Neural crest cell (in vitro differentiated cells): ENCODE measurements at places on chromosomes 11 and 22. TPM values are rescaled to one million over a fixed set of nuclear protein-coding genes. Genes with fewer than 3 reads are reported as not detected.
A peak's percentile ranks its signal among the peaks of the same experiment; 100 is the strongest.

Gene C1QTNF4
- total RNA-seq, result 18.9 and 21.4 TPM in 2 replicates

Gene TBX1
- total RNA-seq, result not detected in 2 replicates

Gene CD248
- total RNA-seq, result 4.2 and 4.8 TPM in 2 replicates

Gene MTMR3
- 35.3 and 37.4 TPM in 2 replicates for total RNA-seq

Gene DERL3
- total RNA-seq, result 5.7 TPM in 2 replicates

Gene HOATZ
- not detected in 2 replicates for total RNA-seq

Gene MS4A5
- not detected in 2 replicates for total RNA-seq

Gene OR4D5
- not detected in 2 replicates for total RNA-seq

Gene GUCY1A2
- total RNA-seq, result 3.7 and 4.0 TPM in 2 replicates

DNA sequence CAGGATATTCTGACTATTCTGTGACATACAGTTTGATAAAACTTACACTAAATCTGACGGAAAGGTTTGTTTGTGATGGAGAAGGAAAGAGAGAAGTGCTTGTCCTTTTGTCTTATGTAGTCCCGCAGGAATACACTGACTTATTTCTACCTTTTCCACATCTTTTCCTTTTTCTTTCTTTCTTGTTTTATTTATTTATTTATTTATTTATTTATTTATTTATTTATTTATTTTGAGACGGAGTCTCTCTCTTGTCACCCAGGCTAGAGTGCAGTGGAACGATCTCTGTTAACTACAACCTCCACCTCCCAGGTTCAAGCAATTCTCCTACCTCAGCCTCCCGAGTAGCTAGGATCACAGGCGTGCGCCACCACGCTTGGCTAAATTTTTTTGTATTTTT is 31.0 kb upstream of the OR10G7 start:
- no peak for DNase-seq

GRCh38 chr22:25420925-25421904 is 143.3 kb upstream of the GRK3 start:
- DNase-seq, result no peak

DNA sequence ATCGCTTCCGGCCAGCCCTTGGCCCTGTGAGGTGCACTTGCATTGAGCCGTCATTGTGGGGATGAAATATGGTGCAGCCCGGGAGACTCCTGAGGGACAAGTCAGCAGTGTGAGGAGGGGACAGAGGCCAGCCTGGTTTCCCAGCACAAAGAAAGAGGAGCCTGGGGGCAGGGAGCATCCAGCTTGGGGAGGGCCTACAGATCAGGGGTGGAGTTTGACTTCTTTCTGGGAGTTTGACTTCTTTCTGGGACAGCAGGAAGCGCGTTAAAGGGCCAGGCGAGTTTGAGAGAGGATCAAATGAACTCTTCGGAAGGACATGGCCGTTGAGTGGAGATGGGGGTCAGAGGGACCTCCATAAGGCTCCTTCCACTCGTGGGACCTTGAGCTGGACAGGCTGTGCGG is 91.9 kb downstream of the LRRC32 start:
- DNase-seq, result peak; percentile 45

- DNase-seq, result no peak
Observed at GRCh38 chr11:18776324-18776723, 15.3 kb downstream of the PTPN5 start.

DNA sequence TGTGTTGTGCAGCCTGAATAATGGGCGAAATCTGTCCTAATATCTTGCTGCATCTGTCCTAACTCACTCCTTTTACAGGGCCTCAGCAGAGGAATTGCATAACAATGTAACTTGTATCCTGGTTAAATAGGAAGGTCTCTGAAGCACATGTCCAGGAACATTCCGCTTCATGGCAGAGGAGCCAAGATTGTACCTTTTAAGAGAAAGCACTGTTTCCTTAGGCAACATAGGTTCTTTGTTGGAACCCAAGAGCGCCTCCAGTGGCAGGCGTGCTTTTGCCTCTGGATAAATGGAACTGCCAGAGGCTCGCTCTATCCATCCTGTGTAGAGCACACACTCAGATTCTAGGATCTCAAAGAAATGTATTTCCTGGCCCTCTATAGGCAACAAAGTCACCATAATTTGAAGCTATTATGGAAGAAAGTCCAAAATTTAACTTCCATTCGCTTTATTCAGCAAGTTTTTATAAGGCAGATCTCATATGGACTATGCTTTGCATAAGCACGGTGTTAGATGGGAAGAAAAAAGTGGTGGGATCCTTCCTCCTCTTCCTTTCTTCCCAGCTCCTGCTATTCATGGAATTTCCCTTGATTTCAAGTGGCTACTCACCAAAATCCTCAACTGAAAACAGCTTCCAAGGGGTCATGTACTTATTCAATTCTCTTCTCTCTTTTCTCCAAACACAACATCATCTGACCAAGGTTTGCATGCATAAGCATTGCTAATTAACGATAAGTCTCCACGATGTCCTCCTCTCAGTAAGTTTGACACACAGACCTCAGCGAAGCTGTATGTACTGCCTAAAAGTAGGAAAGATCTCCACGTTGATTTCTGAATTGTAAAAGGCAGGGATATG is at the start of gene BLID:
BLID (minus strand) TSS at position 692 of the 856 bp plus-strand sequence; CDS start at position 399, 293 bp downstream.
- peak; percentile 47 for DNase-seq

DNA sequence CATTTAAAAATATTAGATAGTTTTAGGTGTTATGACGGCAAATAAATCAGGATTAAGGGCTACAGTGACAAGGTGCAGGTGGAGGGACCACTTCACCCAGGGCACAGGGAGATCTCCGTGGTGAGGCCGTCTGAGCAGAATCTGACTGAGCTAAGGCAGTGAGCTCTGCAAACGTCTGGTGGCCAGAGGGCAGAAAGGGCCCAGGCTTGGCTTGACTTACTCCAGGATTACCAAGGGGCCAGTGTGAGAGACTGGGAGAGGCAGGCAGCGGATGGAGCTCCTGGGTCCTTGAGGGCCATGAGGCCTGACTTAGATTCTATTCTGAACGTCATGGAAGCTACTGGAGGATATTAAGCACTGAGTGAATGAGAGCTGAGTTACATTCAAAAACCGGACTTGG is 125.9 kb upstream of the B3GAT1 start:
- no peak for DNase-seq

GRCh38 chr11:122802876-122803275 is 35.4 kb upstream of the CRTAM start:
- no peak for DNase-seq

- DNase-seq, result no peak
Observed at GRCh38 chr11:34959770-34960169, 43.4 kb downstream of the PDHX start.

GRCh38 chr22:26592421-26592891 is 2.5 kb upstream of the TPST2 start:
- DNase-seq, result no peak

DNA sequence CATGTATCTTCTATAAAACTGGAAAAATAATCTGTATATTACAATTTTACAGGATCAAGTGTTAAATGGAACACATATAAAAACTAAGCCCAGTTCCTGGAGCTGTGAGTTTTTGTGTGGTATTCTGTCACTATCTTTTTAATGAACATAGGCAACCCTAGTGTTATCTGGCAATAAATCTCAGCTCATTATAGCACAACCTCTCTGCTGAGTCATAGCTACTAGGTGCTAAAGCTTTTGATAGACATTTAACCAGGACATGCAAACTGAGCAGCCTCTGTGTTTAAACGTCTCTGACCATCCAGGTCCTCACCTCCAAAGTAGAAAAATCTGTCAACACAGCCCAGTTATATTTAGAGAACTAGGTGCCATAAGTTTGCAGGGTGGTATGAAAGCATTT is 91.0 kb upstream of the CARD18 start:
- no peak for DNase-seq

DNA sequence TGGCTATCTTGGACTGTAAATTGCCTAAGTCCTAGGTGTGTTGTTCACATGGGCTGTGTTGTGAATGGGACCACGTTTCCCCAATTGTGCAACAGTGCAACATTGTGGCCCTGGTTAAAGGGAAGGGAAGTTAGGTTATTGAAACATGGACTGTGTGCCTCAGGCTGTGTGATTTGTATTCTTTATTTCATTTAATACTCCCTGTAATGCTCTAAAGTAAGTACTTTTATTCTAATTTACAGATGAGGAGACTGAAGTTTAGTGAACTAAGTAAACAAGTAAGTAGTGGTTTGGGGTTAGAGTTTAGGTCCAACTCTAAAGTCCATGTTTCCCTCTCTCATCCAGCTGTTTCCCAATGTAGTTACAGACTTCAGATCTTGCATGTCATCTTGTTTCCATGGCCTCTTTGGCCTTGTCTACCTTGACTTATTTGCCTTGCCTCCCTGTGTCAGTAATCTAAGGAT is 77.7 kb downstream of the STIM1 start:
- no peak for DNase-seq

DNA sequence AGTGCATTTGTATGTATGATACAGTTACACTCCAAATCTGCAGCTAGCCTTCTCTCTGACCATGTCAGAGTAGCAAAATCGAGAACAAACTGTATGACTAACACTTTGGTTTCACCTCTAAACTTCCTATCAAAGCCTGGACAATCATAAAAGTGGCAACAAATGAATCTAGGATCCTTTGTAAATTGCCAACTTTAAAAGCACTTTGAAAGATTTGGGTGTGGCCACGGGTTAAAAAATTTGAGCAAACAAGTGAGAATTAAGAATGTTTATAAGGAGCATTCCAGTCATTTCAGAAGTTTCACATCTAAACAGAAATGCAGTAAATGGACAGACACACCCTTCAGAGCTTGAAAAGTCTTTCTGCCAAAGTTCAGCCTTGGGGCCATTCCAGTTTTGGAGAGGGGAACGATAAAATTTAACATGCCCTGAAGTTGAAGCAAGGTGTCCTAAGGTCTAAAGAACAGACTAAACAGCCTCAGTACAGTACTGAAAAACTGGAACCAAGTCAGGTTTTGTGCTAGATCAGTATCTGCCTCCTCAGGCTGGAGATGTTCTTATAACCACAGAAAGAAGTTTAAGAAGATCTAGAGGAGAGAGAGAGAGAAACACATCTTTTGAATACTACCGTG is 181.9 kb upstream of the BDNF start:
- DNase-seq, result no peak

GRCh38 chr22:30208631-30209603 is 37.6 kb downstream of the LIF start:
- DNase-seq, result no peak

- no peak for DNase-seq
Observed at GRCh38 chr11:85123752-85124231, 503.4 kb downstream of the DLG2 start.

DNA sequence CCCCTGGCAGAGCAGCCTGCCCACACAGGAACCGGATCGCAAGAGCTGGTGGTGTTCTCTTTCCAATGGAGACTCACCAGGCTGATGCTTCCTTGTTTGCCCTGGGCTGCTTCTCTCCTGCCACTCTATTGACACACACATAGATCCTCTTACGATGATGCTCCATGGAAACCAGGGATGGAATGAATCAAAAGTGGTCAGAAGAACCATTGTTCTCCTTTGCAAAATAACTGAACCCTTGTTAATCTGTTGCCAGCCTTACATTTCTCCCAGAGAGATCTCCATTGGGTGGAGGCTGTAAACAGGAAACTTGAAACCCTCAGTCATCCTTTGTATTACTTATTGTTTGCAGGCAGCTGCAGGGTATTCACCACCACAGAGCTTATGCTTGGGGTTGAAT is 24.6 kb upstream of the LDLRAD3 start:
- DNase-seq, result no peak

- DNase-seq, result no peak
Observed at GRCh38 chr11:20114588-20114987, 45.7 kb downstream of the DBX1 start.

- DNase-seq, result no peak
Observed at GRCh38 chr11:86639137-86639536, 33.3 kb downstream of the ME3 start.

DNA sequence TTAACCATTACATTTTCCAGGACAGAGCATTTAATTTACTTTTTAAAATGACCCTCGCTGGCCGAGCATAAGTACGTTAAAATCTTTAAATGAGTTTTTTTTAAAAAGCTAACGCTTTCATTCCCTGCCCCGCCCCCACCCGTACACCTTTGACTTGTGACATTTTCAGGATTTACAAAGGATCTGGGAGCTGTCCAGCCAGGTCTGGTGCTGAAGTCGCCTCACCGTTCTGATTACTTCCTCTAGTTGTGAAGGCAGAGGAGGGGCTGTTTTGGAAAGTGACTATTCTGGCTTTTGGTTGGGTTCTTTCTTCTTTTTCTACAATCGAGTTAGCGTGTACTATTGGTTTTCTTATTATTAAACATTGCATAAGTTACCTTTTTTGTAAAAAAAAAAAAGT is 2.9 kb downstream of the C11orf87 start:
- peak; percentile 5 for DNase-seq

DNA sequence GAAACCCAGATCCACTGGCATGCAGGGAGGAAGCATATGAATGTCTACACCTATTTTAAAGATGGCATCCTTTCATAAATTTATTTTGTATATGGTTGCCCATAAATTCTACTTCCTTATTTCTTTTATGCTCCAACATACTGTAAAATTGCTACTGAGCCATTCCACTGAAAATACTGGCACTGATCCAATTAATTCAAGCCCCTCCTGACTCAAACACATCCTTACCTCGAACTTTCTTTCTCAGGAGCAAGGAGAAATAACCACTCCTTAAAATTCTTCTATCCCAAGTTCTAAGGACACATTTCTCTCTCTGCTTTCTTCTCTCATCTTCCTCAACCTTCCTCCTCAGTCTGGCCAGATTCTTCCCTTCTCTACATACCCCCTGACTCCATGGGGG is 5.5 kb upstream of the NXF1 start:
- no peak for DNase-seq

GRCh38 chr11:36363361-36364268 is 67.5 kb downstream of the PRR5L start:
- no peak for DNase-seq

GRCh38 chr11:26839911-26840698 is 118.2 kb upstream of the SLC5A12 start:
- DNase-seq, result no peak

DNA sequence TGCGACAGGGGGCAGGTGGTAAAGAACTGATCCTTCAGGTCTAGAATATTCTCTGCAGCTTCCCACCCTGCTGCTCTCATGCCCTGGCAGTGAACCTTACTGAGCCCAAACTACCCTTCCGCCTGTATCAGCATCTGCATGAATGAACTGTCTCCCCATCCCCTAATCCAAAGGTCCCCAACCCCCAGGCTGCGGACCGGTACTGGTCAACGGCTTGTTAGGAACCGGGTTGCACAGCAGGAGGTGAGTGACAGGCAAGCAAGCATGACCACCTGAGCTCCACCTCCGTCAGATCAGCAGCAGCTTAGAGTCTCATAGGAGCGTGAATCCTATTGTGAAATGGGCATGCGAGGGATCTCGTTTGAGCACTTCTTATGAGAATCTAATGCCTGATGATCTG is 58.2 kb upstream of the LMO1 start:
- no peak for DNase-seq

- DNase-seq, result no peak
Observed at GRCh38 chr11:65130631-65131416, 3.5 kb downstream of the SYVN1 start.

- no peak for DNase-seq
Observed at GRCh38 chr22:50326225-50326955, 422 bp downstream of the DENND6B start.

DNA sequence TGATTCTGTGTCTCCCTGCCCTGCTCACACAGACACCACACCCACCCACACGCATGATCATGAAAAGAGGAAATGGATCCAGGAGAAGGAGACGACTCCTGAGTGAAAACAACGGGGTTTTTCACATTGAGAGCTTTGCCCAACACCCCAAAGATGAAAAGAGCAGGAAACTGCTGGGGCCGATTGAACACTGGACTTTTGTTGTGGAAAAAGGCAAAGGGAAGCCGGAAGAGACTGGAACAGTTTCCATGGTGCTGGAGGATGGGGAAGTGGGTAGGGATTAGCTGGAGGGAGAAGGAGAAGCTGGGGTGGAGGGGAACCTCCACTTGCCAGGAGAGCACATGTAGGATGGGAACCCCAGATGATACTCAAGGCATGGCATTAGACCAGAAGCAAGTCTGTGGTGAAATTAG is 5.2 kb upstream of the SLC43A3 start:
- no peak for DNase-seq
